ENCODE measurements at places on chromosomes 7 and 10.

DNA sequence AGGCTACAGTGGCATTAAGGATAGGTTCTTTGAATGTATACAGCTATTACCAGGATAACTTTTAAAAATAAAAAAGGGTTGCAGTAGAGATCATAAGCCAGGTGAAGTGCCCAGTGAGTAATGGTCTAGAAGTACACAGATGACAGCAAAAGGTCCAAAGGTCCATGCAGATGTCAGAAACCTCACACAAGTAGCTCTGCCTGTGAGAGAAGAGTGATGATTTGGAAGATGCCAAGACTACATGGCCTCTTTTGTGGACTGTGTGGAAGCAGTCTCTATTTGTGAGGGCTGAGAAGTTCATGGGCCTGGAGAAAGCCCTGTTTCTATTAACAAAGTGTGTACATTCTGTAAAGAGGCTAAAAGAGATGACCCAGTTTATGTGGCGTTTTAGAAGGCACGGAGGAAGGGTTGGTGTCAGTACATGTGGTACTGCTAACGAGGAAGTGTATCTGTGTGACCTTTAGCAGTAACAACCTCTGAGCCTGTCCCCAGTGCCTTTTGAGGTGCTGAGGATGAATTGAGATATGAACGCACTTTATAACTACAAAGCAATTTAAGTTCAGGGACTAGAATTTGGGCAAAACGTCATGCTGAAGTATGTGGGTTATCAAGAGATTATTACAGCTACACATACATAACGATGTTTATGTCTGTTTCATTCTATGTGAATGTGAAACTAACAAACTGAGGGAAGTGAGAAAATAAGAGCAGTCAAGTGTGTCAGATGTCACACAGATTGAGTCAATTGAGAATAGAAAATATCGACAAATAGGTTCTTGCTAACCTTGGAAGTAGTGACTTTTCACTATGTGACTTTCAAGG lies 7.6 kb downstream of the CYCS start:
- DNase-seq: no peak

DNA sequence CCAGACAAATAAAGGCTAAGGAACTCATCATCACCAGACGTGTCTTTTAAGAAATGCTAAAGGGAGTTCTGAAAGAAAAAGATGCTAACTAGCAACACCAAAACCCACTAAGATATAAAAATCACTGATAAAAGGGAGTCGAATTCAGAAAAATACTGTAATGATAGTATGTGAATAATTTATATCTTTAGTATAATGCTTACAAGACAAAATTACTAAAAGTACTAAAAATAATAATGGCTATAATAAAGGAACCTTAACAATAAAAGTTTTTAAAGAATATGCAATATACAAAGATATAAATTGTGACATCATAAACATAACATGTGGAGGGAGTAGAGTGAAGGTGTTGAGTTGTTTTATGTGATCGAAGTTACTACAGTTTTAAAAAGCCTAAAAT lies 28.3 kb downstream of the HPSE2 start:
- DNase-seq: no peak

DNA sequence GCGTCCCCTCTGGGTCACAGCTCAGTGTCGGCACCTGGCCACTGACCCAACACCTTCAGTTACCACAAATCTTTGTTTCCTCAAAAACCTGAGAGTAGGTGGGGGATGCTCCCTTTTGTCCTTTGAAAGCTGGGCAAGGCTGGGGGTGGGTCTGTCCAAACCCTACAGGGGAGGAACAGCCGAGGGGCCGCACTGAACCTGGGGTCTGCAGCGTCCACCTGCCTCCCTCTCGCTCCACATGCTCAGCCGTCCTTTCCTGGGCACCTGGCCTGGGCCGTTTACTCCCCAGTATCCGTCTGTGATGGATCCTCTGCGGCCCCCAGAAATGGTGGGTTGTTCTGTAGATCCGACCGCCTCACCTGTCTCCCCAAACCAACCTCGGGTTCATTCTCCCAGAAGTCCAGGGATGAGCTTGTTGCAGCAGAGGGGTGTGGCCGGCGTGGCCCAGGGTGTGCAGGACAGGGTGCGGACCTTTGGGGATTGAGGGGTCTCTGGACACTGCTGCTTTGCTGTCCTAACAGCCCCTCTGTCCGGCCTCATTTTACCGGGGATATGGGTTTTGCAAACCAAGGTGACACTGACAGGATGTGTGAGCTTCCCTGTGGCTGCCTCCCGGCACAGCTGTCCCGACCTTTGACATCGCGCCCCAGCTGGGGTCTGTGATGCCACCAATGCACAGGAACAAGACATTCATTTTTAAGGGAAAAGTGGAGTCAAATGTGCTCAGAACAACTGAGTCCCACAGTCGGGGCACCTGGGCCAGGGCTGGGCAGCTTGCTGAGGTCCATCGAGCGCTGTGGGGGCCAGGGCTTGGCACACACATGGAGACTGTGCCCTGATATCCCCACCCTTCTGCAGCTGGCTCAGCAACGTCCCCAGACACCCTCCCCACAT lies 115.9 kb downstream of the VIPR2 start:
- no peak for DNase-seq

GRCh38 chr7:84069999-84070500 lies 124.5 kb downstream of the SEMA3A start:
- DNase-seq: no peak

DNA sequence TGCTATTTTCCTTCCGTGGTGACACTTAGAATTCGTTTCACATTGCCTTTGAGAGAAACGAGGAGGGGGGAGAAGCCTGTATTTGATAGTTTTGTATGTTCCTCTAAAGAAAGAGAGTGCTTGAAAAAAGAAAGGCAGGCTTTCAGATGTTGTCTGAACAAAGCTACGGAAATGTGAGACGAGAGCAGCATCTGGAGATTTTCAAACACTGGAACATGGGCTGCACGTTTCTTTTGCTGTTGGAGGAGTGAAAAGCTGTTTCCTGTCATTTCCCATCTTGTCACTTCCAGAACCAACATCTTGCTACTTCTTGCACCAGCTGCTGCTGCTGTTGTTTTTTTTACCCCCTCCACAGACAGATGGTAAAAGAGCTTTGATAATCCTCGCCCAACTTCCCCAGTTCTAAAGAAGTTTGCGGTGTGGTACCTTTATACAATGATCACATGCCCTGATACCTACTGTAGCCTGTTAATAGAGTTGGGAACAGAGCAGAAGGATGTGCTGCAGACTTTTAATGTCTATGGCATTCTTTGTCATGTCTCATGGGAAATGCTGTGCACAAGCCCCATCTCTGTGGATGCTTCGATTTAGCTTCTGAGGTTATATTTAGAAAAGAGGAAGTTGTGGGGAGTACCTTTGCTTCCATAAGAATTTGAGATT lies 408.1 kb downstream of the AUTS2 start:
- no peak for DNase-seq

GRCh38 chr10:12559578-12560178 lies 210.3 kb downstream of the CAMK1D start:
- DNase-seq: no peak

Data from C1 segment of cervical spinal cord (tissue), 14 donors.